ENCODE measurements at places on chromosomes 16 and 17.

DNA sequence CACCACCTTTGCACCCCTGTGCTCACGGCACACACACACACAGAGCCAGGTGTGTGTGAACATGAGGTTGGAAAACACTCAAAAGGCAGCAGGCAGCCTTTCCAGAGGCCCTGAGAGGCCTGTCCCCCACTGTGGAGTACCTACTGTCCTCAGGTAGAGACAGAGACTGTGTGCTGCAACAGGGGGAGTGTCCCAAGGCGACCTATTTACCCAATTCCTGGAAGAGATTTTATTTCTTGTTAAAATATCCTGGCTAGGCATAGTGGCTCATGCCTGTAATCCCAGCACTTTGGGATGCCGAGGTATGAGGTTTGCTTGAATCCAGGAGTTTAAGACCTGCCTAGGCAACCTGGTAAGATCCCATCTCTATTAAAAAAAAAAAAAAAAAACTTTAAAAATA, 108.5 kb downstream of the COPRS start:
- DNase-seq: no peak

DNA sequence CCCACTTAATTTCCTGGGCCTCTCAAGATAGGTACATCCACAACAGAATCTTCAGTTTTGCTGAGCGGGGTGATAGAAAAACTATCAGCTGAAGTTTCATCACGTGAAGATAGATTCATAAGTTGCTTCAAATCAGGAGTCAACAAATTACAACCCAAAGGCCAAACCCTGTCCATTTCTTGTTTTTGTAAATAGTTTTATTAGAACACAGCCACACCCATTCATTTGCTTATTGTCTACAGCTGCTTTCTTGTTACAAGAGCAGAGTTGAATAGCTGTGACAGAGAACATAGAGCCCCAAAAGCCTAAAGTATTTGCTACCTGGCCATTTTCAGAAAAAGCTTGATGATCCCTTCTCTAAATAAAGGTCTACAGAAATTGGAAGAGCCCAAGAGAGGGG, 300.1 kb upstream of the CDH5 start:
- no peak for DNase-seq

GRCh38 chr17:5758651-5759050, 174.3 kb upstream of the NLRP1 start:
- no peak for DNase-seq

- no peak for DNase-seq
These were observed 1.3 kb downstream of the MYL11 start for GRCh38 chr16:30375864-30376263.

- peak; percentile 2 for DNase-seq
These were observed 674 bp downstream of the ZNF688 start for GRCh38 chr16:30570636-30571444.

GRCh38 chr16:85761861-85762260, 11.0 kb upstream of the C16orf74 start:
- DNase-seq: no peak

DNA sequence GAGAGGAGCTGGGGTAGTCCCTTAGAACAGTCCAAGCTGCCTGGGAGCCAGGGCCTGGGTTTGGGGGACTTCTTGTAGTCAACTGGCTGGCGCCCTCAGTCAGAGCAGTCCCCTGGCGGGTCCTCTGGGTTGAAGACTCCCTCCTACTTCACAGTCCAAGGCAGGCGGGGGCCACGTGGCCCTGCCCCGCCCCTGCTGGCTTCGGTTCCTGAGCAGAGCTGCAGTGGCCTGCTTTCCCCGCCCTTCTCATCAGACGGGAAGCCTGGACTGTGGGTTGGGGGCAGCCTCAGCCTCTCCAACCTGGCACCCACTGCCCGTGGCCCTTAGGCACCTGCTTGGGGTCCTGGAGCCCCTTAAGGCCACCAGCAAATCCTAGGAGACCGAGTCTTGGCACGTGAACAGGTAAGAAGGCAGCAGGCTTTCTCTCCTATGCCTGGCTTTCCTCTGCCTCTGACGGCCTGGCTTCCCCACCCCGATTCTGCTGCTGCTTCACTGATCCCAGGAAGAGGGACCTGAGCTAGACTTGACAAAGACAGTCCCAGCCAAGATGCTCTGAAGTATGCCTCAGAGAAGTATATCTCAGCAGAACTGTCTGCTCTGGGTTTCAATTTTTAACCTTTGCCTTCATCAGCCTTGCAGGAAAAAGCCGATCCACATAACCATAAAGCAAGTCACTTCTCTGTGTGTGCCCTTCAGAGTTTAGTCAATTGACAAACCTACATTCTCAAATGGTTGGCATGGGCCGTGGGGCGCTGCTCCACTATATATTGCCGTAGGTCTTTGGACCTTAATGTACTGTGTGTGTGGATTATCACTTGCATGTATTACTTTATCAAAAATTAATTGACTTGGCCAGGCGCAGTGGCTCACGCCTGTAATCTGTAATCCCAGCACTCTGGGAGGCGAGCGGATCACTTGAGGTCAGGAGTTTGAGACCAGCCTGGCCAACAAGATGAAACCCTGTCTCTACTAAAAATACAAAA, 56.3 kb downstream of the SF3B3 start:
- DNase-seq: no peak

DNA sequence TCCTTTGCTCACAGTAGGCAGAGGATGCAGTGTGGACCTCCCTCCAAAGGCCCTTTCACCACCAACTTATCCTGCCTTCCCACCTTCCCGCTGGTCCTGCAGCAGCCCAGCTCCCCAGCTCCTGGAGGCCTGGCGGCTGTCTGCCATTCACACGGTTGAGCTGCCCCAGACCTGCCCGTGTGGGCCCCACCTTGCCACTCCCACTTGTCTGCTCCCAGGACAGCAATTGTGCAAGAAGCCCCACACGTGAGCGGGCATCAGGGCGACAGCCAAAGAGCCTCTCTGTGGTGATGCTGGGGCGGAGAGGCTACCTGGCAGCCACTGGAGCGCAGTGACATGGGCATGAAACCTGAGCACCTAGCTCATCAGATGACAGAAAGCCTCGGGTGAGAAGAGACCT, 248.6 kb upstream of the MAF start:
- DNase-seq: no peak

DNA sequence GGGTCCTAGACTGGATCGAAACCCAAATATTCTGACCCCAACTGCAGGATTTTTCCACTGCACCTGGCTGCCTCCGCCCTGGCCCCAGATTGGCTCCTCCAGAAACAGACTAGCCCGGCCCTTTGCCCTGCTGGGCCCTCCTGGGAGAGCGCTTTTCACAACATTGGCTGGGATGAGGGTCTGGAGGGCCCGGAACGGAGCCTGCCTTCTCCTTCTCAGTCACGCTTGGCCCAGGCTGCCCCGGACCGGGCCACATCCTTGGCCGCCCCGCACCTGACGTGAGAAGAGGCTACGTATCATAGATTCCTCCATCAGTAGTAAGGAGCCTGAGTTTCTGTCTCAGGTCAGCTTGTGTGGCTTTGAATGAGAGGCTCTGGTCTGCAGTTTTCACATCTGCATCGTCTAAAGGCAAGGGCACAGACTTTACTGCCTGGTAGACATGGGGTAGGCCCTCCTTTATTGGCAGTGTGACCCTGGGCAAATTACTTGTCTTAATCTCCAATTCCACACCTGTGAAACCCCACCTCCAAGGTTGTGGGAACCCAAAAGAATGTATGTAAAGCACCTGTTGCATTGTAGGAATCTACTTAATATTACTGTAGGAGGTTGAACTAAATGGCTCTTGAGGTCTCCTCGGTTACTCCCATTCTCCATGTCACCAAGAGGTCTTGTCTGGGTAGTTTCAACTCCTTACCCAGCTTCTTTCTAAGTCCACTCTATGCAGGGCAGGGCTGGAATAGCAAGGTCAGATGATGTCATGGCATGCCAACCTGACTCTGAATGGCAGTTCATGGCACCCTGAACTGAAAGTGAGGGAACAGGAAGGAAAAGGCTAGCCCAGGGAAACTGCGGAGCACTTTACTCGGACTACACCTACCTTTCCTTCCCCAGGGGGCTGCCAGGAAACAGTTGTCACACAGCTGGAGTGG, 661 bp downstream of the LRRC3C start:
- no peak for DNase-seq

GRCh38 chr17:51670899-51671298, 410.6 kb downstream of the UTP18 start:
- DNase-seq: no peak

DNA sequence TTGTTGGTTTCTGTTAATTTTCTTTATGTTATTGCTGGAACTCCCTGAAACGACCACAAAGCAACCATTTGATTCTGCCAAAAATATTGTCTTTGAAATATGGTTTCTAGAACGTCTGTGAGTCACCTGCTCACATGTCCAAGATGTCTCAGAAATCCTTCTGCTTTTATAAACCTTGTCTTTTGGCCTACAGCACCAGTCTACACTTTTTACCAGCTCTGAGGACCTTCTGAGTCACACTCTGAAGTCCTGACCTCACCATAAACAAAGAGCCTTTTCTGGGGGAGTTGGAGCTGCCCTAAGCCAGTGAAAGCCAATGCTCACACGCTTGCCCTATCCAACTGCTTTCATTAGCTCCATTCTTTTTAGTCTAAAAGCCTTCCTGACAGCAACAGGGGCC, 55.5 kb downstream of the GRIN2A start:
- no peak for DNase-seq

- no peak for DNase-seq
These were observed 11.1 kb downstream of the NLRC5 start for GRCh38 chr16:57000271-57001025.

All from cerebellar nuclear complex (tissue), 1 donor.